ENCODE measurements at places on chromosomes 6 and 20.
A peak's percentile ranks its signal among the peaks of the same experiment; 100 is the strongest.

DNA sequence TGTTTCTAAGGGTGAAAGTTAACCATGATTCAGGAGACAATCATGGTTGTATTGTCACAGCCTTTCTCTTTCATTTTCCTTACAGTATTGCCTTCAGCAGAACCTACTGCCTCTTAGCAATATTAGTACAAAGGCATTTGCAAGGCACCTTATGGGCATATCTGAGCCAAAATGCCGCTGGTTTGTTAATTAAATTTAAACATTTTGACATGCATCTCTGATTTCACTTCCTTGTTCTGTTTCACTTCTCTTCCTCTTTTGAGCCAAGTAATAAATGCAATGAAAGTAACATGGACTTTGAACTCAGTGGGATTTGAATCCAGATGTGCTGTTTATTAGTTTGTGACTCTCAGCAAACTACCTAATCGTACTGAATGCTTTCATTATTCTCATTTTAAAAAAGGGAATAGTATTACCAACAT lies 467.4 kb upstream of the CITED2 start:
- DNase-seq, result no peak

- no peak for DNase-seq
Observed at GRCh38 chr20:56439771-56440291, 27.8 kb downstream of the CASS4 start.

DNA sequence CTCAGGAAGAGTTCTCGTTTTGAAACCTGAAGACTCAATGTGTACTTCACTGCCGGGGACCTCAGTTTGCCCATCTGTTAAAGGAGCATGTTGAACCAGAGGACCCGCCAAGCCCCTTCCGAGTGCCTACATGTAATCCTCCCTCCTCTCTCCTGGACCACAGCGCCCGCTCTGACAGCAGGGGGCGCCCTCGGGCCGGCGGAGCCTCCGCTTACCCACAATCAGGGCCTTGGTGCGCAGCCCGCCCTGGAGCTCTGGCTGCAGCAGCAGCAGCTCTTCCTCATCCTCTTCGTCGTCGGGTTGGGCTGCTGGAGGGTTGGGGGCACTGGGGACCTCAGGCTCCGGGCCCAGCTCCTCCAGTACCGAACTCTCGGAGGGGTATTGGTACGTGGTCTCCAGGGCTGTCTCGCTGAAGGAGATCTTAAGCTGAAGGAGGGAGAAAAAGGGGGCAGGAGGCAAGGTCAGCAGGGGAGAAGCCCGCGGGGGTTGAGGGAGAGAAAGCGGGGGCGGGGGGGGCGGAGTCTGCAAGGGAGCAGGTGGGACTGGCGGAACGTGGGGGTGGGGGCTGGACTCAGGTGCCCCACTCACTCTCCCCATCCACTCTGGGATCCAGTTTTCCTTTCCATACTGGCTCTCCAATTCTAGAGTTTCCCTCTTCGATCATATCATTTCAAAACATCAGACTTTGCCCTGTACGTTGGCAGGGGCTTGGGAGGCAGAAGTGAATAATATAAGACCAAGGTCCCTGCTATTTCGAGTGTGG lies 6.3 kb upstream of the DHX16 start:
- DNase-seq, result no peak

DNA sequence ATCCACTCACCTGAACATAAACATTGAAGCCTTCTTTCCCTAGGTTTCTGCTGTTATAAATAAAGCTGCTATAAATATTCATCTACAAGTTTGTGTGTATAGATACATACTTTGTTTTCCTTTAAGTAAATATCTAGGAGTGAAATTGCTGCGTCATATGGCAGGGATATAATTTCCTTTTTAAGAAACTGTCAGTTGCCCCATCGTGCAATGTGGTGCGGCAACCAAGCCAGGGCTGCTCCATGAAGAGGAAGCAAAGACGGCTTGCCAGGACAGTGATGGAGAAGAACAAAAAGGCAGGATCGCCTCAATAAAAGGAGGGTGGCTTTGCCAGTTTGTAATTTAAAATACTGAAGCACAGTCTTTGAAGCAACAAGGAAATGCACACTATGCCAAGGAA lies 36.6 kb downstream of the CITED2 start:
- DNase-seq, result no peak

DNA sequence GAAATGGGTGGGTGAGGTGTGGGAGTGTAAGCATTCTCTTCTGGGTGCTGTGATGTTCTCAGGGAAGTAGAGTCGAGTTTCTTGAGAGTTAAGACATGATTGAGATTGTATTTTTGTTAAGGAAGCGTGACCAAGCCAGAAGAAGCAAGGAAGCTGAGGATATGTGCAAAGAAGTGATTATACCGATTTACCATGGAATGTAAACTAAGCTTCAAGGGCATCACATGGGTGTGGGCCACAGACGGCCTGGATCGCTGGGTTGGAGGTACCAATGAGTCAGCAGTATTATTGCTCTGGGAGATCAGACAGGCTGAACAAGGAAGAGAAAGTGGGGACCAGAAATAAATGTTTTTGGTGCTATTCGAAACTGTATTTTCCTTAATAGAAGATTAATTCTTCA lies 184.1 kb upstream of the GMDS start:
- DNase-seq, result no peak

GRCh38 chr6:13413900-13414555 lies 73.4 kb downstream of the GFOD1 start:
- no peak for DNase-seq

DNA sequence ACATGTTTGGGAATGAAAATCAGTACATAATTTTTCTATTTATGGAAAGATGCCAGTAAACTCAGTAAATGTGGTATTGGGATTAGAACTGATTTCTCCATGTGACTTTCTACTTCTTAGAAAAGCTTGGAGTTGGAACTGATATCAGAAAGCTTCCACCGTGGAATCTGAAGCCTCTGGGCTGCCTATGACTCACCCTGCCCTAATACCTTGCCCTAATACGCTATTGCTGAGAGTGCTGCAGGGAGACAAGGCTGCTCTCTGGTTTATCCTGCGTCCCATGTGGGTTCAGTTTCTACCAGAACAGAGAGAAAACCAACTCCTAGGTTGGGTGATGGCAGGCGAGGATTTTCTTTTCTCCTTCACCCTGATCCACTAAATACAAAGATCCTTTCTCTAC lies 3.3 kb upstream of the STMND1 start:
- DNase-seq, result no peak

DNA sequence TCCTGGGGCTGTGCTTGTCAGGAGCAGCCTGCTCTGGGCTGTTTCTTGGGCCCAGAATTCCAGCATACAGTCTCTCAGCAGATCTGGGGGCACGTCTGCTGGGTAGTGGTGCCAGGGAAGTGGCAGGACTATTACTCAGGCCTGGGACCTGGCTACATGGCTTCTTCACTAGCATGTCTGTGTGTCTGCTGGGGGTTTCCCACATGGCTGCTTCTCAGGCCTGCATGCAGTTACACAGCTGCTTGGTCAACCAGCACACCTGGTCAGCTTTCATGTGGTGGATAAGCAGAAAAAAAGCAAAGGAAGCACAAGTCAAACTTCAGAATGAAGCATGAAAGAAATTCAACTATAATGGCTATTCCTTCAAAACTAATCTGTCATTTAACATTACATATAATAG lies 316.2 kb upstream of the NOX3 start:
- no peak for DNase-seq

GRCh38 chr6:75285283-75285639 lies 669 bp upstream of the TMEM30A start:
- no peak for DNase-seq

DNA sequence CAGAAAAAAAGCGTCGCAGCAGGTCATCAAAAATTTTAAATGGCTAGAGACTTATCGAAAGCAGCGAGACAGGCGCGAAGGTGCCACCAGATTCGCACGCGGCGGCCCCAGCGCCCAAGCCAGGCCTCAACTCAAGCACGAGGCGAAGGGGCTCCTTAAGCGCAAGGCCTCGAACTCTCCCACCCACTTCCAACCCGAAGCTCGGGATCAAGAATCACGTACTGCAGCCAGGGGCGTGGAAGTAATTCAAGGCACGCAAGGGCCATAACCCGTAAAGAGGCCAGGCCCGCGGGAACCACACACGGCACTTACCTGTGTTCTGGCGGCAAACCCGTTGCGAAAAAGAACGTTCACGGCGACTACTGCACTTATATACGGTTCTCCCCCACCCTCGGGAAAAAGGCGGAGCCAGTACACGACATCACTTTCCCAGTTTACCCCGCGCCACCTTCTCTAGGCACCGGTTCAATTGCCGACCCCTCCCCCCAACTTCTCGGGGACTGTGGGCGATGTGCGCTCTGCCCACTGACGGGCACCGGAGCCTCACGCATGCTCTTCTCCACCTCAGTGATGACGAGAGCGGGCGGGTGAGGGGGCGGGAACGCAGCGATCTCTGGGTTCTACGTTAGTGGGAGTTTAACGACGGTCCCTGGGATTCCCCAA lies at the start of gene EEF1A1:
Gene EEF1A1, minus strand, starts transcription at position 345 of the 663 bp plus-strand sequence. CDS start 1,006 bp downstream, outside the sequence.
- DNase-seq, result peak; percentile 99

- no peak for DNase-seq
Observed at GRCh38 chr6:73409395-73409794, 14.8 kb downstream of the DDX43 start.

- DNase-seq, result no peak
Observed at GRCh38 chr20:9583151-9583550, 68.8 kb downstream of the LAMP5 start.

DNA sequence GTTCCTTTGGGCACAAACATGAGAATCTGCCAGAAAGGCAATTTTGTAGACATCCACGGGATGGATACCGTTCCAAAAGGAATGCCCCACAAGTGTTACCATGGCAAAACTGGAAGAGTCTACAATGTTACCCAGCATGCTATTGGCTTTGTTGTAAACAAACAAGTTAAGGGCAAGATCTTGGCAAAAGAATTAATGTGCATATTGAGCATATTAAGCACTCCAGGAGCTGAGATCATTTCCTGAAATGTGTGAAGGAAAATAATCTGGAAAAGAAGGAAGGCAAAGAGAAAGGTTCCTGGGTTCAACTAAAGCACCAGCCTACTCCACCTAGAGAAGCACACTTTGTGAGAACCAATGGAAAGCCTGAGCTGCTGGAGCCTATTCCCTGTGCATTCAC lies 103.9 kb upstream of the ARG1 start:
- no peak for DNase-seq

GRCh38 chr20:2173186-2173585 lies 71.6 kb downstream of the STK35 start:
- DNase-seq, result no peak

- DNase-seq, result no peak
Observed at GRCh38 chr6:12164508-12164770, 125.7 kb upstream of the EDN1 start.

- DNase-seq, result no peak
Observed at GRCh38 chr6:16697437-16698161, 63.7 kb downstream of the ATXN1 start.

DNA sequence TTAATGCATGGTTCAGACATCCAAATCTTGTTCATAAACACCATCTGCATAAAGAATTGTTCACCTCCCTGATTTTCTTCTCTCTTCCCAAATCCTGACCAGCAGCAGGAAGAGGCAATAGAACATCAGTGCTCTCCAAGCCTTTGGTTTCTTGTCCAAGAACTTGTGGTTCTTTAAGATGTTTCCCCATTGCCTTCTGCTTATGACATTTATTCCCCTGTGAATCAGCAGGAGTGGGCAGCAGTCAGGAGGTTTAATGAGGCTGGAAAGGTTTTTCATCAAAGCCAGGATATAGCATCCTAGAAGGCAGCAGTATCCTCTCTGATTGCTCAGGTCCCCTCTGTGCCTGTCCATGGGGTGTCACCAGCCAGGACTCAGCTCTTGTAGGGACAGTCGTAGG lies 5.3 kb downstream of the HDDC2 start:
- no peak for DNase-seq

- no peak for DNase-seq
Observed at GRCh38 chr6:53986721-53987521, 124.3 kb upstream of the MLIP start.

DNA sequence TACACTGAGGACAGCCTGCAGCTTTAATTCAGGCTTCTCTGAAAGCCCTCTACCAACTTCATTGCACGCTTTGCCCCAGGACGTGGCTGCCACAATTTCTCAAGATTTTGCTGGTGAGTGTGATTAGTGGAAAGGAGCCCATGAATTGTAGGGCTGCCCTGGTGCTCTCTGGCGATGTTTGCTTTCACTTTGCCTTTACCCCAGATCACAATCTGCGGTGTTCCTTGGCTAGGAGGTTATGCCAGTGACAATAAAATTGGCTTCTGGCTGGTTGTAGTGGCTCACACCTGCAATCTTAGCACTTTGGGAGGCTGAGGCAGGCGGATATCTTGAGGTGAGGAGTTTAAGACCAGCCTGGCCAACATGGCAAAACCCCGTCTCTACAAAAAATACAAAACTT lies 139.3 kb downstream of the FOXC1 start:
- no peak for DNase-seq

- DNase-seq, result no peak
Observed at GRCh38 chr6:107114213-107114925, 946 bp downstream of the BEND3 start.

GRCh38 chr20:59747671-59748515 lies 143.6 kb downstream of the PHACTR3 start:
- no peak for DNase-seq

Measured in esophagus squamous epithelium (tissue), 5 donors.